Sciatic nerve (tissue), 2 donors: ENCODE measurements at places on chromosomes 12 and 14. TPM values are rescaled to one million over a fixed set of nuclear protein-coding genes. Genes with fewer than 3 reads are reported as not detected.

BCL2L14 gene
- not detected for total RNA-seq

DNA sequence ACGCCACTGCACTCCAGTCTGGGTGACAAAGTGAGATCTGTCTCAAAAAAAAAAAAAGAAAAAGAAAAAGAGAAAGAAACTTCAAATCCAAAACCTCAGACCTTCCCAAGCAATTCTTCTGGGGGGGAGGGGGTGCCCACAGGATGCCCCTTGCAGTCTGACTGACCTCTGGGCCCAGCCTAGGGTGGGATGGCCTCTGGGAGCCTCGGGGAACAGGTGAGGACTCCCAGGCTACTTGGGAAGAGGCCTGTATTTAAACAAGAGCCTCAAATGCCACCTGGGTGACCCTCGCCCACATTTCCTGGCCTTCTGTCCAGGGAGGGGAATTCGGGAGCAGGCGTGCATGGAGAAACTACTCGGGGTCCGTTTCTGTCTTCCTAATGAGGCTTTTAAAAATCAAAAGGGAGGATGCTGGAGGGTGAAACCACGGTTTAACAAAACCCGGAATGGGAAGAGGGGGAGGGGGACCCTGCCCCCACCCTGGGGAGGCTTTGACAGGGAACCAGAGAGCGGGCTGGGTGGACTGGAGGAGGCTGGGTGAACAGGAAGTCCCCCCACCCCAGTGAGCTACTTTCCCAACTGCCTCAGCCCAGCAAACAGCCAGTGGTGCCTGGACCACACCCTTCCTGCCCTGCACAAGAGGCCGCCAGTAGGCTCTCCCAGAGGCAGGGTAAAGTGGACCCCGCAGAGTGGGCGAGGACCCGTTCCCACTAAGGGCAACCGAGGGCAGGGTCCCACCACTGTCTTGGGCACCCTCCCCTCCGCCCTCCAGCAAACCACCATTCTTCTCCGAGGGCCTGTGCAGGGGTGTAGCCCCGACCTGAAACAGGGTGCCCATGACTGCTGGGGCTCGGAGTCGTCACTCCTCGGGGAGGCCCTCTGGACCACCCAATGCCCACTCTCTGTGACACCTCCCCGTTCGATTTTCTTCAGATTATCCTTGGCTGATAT is 1.5 kb upstream of the FBRSL1 start:
- DNase-seq, result no peak

- no peak for DNase-seq
Observed at GRCh38 chr12:124613151-124613585, 45.8 kb upstream of the NCOR2 start.

- no peak for DNase-seq
Observed at GRCh38 chr12:107602446-107602845, 83.2 kb upstream of the PWP1 start.

DNA sequence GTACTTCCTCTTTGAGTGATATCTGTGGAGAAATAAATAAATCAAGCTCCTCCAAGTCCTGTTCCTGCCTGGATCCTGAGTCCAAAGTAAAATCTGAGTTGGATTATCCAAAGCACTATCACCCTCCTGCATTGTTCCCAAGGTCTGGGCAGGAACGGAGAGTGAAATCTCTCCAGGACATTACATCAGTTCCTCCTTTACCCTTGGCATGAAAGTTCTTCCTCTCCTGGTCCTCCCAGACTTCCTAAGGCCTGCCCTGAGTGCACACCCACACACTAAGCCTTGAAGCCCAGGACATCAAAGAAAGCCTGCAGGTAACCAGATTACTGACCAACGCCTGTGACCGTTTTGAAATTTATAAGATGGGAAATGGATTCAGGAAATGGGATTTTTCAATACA is 206.8 kb upstream of the BCL2L14 start:
- DNase-seq, result no peak
